ENCODE measurements at places on chromosomes 16 and 17.

- DNase-seq = no peak
Measured at GRCh38 chr17:67712375-67712774, 5.4 kb upstream of the NOL11 start.

DNA sequence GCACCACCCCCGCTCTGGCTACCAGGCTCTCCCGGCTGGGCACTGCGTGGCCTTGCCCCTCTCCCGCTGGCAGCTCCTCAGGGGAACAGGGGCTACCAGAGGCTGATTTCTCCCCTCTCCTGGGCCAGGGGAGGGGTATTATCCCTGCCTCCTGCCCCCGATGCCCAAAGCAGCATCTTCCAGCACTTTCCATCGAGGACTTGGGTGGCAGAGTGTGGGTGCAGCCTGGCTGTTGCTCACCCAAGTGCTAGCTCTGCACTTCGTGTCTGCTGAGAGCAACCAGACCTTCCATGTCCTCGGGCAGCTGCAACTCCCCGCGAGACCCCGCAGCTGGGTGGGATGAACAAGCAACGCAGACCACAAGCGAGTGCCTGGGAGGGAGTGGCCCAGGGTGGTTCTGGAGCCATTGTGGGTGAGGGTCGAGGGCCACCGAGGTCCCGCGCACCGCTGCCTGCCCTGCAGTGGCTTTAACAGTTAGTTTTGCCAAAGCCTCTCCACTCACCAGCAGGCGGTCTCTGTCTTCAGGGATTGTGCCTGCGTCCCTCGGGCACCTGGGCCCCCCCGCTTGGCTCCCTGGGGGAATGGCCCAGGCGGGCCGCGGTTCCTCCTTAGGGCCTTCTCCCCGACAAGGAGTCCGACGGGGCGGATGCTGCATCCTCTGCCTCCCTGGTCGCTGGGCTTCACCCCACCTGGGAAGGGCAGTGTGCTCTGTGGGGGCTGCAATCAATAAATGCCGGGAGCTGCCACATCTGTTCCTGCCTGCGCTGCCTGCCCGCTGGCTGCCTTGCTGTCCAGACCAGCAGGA is 8.4 kb downstream of the SLC25A10 start:
- DNase-seq = no peak

DNA sequence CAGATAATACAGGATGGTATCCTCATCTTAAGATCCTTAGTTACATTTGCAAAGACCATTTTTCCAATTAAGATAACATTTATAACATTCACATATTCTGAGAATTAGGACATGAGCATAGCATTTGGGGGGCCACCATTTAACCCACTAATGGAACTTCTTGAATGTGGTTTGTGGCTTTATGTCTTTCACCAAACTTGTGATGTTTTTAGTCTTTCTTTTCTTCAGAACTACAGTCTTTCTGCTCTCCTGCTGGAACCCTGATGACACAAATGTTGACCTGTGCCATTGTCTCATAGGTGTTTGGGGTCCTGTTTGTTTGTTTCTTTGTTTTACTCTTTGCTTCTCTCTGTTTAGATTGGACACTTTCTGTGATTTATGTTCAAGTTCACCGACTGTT is 23.2 kb downstream of the COX11 start:
- DNase-seq = no peak

- DNase-seq = no peak
Measured at GRCh38 chr16:17512636-17513220, 42.0 kb upstream of the XYLT1 start.

DNA sequence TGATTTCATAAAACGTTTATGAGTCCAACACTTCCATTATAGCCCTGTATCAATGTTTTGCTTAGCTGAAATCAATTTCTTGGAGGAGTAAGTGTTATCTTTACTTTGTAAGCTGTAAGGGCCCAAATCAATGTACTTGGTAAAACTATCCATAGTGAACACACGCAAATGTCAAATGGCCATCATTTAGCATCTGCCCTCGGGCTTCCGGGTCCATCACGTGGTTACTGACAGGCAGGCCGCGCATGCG is 687 bp upstream of the NARF start:
- DNase-seq = peak; percentile 95

DNA sequence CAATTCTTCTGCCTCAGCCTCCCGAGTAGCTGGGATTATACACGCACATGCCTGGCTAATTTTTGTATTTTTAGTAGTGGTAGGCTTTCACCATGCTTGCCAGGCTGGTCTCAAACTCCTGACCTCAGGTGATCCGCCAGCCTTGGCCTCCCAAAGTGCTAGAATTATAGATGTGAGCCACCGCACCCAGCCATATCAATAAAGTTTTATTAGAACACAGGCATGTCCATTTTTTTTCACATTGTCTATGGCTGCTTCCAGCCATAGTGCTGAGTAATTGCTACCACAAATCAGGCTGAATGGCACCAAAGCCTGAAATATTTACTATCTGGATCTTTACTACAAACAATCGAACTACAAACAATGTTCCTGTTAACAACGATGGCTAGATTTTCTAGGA is 114.4 kb upstream of the IRX6 start:
- DNase-seq = no peak

- DNase-seq = no peak
Measured at GRCh38 chr17:40458851-40459482, 15.7 kb downstream of the IGFBP4 start.

DNA sequence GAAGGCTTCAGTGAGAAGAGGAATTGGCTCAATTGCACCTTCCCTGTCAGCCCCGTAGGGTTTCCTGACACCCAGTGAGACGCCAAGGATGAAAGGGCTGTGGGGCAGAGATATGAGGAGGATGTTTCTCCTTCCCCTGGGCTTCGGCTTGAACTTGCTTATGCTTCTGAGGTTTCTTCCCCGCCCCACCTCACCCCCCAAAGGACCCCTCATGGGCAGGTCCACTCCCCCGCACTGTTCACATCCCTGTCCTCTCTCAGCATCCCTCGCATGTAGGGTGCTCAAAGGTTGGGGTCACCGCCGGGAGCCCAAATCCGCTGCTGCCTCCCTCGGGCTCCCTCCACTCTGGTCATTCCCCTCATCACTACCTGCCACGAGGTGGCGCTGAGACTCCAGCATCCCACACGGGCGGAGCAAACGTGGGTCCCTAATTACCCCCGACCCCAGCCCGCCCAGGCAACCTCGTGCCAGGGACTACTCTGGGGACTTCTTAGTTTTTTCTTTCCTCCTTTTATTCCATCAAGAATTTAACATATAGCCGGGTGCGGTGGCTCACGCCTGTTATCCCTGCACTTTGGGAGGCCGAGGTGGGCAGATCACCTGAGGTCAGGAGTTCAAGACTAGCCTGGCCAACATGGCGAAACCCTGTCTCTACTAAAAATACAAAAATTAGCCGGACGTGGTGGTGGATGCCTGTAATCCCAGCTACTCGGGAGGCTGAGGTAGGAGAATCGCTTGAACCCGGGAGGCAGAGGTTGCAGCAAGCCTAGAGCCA is 3.3 kb upstream of the TRARG1 start:
- DNase-seq = peak; percentile 26

GRCh38 chr17:63162406-63163157 is 196.5 kb downstream of the TANC2 start:
- no peak for DNase-seq

DNA sequence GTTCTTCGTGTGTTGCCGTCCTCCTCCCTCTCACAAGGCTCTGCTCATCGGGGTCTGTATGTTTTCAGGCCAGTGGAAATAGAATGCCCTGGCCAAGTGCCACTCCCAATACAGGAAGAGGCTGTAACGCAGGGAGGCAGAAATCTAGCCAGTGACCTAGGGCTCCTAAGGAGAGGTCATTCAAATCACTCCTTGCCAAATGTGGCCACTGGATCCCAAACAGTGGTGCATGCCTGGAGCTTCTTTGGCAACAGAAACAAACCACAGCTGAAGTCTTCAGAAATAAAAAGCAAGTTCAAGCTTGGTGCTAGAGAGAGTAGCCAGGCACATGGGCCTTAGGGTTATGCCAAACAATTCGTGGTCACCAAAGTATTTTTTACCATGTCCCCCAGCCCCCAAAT is 66.1 kb downstream of the SMG6 start:
- no peak for DNase-seq

GRCh38 chr17:60525685-60526514 is at the start of gene APPBP2:
APPBP2 (minus strand) TSS chr17:60526242; CDS start chr17:60525931, 311 bp downstream.
- DNase-seq = peak; percentile 90

GRCh38 chr17:3557768-3558583 is at the start of gene TRPV3:
TRPV3 (minus strand) TSS chr17:3557812; CDS start chr17:3554850, 2,962 bp downstream.
- no peak for DNase-seq

DNA sequence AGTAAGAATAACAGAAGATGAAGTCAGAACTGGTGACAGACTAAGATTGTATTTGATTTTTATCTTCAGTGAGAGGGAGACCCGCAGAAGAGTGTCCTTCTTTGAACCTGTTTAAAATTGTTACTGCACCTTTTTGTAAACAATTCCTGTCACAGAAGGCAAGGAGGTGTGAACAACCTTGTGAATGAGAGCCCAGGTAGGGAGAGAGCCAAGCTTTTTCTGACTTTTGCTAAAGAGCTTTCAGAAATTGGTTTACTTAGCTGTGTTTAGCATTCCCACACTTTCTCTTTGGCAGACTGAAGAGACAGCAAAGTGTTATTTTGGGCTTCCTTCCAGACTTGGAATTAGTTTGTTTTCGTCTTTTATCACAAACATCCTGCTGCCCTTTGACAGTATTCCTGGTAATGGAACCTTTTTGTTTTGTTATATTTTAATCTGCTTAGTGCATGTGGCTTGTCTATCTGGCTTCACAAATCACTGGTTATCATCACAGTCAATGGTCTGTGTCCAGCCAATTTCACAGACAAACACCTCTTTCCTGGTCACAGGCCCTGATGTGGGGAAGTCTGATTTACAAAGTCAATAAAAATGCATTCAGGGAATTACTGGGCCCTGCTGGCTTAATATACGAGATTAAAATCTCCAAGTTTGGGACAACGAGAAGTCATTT is 85.7 kb upstream of the HS3ST2 start:
- DNase-seq = peak; percentile 5

DNA sequence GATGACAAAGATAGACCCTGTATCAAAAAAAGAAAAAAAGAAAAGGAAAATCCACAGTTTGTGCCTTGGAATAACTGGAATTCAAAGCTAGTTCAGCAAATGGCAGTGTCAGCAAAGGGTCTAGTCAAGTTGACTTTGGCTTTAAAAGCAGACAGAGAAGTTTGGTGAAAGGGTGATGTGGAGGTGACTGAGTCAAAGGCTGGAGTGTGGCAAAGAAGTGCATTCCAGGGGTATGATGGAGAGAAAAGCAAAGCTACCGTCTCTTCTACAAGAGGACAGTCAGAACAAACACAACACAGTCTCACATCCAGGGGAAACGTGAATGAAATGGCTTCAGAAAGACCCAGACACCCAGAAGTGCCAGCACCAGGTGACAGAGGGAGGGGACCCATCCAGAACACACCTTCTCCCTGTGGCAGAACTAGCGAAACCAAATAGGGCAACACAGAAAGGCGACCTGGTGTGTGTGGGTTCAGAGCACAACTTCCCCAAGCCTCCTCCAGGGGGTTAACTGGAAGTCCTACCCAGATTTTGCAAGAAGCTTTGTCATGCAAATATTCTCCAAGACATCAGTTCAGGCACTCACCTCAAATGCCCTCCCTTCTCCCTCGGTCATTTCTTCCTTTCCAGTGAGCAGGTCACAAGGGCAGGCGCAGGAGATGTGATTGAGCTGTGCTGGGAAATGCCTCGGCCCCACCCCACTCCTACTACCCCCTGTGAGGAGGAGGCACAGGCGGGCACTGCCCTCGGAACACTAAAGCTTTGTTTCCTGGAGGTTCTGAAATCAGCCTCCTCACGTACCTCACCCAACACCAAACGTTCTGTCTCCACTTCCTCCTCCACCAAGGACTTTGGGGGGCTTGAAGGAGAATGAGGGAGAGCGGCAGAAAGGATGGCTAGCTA is 481.9 kb downstream of the SOX9 start:
- no peak for DNase-seq

DNA sequence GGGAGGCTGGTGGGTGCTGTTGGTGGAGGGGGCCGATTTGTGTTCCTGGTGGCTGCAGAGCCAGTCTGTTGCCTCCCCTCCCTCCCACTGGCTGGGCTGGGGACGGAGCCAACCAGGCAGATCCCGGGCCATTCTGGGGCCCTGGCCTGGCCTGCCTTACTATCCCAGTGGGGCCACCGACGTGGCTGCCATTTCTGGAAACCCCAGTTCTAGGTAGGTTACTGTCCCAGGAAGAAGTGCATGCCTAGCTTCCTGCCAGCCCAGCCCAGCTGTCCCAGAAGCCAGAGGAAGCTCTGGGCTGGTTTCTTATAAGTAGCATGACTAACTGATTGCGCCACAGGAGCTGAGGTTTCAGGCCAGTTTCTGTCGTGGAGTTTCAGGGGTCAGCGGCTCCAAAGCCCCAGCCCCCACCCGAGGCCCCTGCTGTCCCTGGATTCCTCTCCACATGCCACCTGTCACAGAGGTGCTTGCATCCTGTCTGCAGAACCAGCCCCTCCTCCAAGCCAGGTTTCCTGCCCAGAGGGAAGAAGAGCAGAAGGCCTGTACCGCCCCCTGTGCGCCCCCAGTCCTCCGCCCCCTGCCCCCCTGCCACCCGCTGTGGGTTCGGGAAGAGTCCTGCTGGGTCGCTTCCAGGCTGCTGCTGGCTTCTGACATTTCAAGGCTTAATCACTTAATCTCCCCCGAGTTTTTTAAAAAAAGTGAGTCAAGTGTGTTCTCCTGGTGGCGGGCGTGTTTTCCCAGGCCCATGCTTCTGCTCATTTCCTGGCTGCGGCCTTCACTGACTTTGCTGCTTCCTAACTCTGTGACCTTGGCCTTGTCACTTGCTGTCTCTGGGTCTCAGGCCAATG is 13.2 kb downstream of the IL4R start:
- DNase-seq = peak; percentile 58

DNA sequence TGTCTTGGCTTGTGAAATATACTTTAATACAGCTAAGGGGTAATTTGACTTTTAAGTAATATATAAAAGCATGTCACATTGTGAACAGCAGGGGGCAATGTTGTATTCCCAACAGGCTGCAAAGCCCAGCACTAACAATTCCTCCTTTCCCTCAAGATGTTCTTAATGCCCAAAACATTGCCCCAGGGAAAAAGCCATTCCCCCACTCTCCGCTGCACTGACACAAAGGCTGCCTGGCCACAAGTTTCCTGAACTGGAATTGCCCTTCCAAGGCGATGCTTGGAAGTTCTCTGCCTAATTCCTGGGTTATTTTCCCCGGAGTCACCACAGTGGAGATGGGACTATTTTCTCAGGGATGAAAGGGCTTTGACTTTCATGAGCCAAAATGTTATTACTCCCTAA is 27.2 kb downstream of the CLEC16A start:
- peak; percentile 80 for DNase-seq

DNA sequence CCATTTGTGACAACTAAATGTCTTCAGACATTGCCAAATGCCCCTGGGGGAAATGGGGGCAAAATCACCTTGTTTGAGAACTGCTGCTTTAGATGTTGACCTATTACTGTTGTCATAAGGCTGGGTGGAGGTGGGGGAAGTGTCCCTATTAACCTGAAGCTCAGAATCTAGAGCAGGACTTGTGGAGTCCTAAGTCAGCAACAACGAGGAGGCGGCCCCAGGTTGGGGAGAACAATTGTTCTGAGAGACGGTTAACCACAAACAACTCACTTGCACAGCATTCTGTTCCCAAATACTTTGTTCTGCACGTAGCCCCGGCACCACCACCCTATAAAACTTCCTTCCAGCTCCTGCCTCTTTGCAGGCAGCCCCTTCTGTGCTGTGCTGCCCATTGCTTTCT is 32.5 kb downstream of the TEKT5 start:
- DNase-seq = no peak
